Posterior cingulate gyrus (tissue), 11 donors: ENCODE measurements at places on chromosomes 13 and 19.

- DNase-seq = no peak
Observed at GRCh38 chr13:104015646-104016396, 949.6 kb upstream of the SLC10A2 start.

DNA sequence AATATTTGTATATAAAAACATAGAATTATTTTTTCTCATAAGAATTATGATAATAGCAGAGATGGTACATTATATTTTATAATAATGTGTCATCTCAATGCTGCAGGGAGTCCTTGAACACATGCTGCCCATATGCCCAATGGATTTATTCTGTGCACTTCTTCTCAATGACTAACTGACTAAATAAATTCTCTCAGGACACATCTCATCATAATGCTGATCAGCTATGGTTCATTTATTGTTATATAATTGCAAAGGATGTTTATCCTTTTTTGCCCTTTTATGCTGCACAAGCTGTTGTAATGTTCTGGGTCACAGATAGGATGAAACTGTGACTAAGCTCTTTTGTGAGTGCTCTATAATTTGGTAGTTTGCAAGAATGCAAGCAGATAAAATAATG, 1273.3 kb upstream of the ATXN8OS start:
- DNase-seq = no peak

GRCh38 chr19:18776288-18776594, 14.9 kb downstream of the COMP start:
- DNase-seq = no peak

DNA sequence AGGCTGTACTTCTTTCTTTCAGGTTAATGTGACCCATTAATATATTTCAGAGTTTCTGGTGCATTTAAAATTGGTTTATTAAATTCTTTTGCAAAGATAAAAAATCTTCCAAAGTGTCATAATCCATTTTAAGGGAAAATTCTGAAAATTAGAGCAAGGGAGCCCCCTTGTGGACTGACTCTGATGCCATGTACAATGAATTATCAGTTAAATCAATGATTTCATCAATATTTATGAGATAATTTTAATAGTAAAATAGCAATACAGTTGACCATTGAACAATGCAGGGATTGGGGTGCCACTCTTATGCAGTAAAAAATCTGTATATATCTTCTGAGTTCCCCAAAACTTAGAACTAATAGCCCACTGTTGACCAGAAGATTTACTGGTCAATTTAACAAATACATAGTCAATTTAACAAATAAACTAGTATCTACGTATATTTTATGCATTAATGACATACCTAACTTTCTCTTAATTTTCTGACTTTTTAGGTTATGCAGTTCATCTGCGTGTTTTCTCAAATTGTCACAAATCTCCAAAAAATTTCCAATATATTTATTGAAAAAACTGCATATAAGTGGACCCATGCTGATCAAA, 479.1 kb upstream of the MIR17HG start:
- no peak for DNase-seq

DNA sequence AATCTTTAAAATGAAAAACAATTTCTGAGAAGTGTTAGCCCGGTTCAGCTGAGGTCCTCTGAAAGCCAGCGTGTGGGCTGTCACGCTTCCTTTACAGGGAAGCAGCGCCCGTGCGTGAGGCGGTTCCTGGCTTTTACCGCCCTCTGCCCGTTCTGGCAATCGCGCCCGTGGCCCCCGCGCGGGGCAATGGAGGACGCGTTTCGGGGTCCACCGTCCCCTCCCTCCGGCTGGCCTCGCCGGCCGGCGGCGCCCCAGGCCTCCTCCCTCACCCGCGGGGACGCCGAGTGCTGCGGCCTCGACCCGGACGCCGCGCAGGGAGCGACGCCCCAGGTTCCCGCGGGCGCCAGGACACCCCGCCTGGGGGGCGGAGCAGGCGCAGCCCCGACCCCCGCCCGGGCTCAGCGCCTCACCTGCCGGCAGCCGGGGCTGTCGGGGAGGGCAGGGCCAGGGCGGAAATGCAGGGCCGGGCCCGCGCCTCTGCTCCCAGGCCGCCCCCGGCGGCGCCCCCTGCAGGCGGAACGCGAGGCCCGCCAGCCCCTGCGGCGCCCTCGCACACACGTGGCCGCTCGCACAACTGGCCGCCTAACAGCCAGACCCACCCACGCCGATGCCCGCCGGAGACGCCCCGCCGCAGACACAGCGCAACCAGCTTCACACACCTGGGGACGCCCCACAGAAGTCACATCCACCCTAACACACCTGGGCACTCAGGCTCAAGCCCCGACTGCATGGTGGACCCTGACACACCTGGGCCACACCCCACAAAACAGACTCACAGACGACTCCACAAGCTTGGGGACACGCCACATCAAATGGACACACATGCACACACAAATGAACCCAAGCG, at the start of gene GGACT:
Gene GGACT (minus strand): TSS at position 459 of the 847 bp plus-strand sequence. CDS start 56,198 bp downstream, outside the sequence.
- DNase-seq = peak; percentile 29

DNA sequence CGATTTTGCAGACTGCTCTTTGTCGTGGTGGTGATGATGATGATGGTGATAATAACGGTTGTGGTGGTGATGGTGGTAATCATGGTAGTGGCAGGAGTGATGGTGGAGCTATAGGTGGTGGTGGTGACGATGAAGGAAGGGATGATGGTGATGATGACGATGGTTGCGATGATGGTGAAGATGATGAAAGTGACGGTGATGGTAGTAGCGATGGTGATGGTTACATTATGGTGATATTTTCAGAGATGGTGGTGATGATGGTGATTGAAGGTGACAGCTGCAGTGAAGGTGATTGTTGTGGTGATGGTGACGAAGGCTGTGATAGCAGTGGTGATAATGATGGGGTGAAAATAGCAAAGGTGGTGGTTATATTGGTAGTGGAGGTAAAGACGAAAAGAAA, 2.1 kb upstream of the ADGRE3 start:
- no peak for DNase-seq

- DNase-seq = no peak
Observed at GRCh38 chr13:66489586-66489985, 740.5 kb downstream of the PCDH9 start.

- peak; percentile 57 for DNase-seq
Observed at GRCh38 chr19:45526143-45526542, 18.9 kb downstream of the VASP start.

DNA sequence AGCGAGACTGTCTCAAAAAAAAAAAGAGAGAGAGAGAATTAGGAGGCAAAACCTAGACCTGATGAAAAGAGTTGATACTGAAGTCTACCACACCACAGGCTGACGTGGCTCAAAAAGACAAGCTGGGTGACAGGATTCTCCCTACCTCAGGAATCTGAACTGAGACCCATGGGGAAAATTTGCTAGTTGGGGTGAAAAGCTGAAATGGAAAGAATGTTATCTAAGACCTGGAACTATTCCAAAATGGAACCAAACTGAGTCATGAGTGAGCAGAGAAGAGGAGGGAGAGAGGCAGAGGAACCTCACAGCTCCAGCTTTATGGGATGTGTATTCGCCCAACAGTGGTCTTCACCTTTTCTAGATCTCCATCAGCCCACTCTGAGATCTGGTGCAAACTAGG, 11.7 kb downstream of the SMG9 start:
- no peak for DNase-seq

- DNase-seq = no peak
Observed at GRCh38 chr19:49642492-49643035, 555 bp downstream of the SCAF1 start.

- DNase-seq = no peak
Observed at GRCh38 chr19:27796073-27796472, 1416.9 kb downstream of the UQCRFS1 start.

- DNase-seq = peak; percentile 14
Observed at GRCh38 chr13:26604784-26605545, 47.5 kb downstream of the WASF3 start.

GRCh38 chr19:12899891-12900518, 9.0 kb downstream of the GCDH start:
- DNase-seq = no peak

DNA sequence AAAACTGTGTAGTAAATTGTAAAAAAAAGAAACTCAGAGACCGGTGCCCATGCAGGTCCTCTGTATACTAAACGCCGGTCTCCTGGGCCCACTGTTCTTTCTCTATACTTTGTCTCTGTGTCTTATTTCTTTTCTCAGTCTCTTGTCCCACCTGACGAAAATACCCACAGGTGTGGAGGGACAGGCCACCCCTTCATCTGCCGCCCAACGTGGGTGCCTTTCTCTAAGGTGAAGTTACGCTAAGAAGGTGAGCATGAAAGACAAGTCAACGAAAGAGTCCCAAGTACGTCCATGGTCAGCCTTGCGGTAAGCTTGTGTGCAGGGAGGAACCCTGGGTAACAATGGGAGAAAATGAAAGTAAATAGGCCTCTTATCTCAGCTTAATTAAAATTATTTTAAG, 48.0 kb upstream of the WASF3 start:
- no peak for DNase-seq

GRCh38 chr13:27293076-27293691, 22.6 kb downstream of the RASL11A start:
- no peak for DNase-seq

- no peak for DNase-seq
Observed at GRCh38 chr19:5676105-5676771, 4.1 kb downstream of the MICOS13 start.

- DNase-seq = no peak
Observed at GRCh38 chr13:62357887-62358645, 942.4 kb upstream of the PCDH20 start.

DNA sequence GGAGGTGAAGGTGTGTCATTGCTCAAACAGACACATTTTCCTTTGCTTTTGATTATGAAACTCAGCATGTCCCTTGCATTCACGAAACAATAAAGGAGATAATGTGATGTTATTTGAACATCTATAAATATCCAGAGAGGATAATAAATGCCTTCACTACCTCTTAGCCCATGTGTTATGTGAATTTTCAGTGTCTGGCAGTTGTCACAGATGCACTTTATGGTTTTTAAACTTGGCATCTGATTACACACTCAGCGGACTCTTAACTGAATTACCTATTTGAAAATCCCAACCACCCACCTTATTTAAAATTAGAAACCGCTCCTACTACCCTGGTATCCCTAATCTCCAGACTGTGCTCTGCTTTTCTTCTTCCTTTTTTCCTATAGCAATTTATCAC, 254.2 kb downstream of the COG6 start:
- DNase-seq = no peak

GRCh38 chr19:7596211-7596937, 711 bp downstream of the CAMSAP3 start:
- DNase-seq = peak; percentile 70

DNA sequence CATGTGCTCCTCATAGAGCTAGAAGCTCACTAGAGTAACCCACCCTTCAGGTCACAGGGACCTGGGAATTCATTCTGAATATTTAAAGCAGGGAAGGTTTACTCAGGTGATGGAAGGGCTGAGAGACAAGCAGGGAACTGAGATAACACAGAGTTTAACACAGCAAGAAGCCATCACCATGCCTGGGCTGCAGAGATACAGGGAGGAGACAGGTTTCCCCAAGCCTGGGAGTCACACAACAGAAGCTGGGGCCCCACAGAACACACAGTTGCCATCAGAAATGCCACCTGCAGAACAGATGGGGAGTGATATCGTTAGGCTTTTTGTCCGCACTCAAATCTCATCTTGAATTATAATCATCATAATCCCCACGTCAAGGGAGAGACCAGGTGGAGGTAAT, 7.9 kb upstream of the CYSLTR2 start:
- DNase-seq = no peak

GRCh38 chr19:30076101-30076551, 134.1 kb downstream of the URI1 start:
- DNase-seq = no peak

- no peak for DNase-seq
Observed at GRCh38 chr13:101452519-101453485, at the start of gene ITGBL1. Gene ITGBL1, plus strand, starts transcription at chr13:101452675. Its CDS starts 159 bp downstream, at chr13:101452834.

- no peak for DNase-seq
Observed at GRCh38 chr19:46954993-46955812, 64.4 kb upstream of the NPAS1 start.

DNA sequence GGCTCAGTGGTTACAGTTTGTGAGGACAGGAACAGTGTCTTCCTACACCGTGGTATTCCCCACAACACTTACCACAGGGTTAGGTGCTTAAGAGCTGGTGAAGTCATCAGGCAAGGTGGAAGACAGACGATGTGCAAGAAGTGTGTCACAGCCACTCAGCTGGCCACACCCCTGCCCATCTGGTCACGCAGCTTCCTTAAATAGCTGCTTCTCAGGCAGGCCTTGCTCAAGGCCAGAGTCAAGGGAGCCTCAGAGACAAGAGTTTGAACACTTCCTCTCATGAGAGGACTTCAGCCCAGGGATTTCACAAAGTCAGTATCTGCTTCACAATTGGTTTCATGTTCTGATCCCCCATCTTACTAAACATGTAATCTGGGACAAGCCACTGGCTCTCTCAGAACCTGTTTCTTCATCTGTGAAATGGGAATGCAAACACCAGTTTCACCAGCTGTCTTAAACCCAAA, 80.3 kb upstream of the FRY start:
- no peak for DNase-seq
